Peyer's patch (tissue), 4 donors: ENCODE measurements at places on chromosomes 2 and 18. TPM values are rescaled to one million over a fixed set of nuclear protein-coding genes. Genes with fewer than 3 reads are reported as not detected.

GALNT13 gene
- 1.7 TPM for total RNA-seq

CAPN14 gene
- not detected for total RNA-seq

DNA sequence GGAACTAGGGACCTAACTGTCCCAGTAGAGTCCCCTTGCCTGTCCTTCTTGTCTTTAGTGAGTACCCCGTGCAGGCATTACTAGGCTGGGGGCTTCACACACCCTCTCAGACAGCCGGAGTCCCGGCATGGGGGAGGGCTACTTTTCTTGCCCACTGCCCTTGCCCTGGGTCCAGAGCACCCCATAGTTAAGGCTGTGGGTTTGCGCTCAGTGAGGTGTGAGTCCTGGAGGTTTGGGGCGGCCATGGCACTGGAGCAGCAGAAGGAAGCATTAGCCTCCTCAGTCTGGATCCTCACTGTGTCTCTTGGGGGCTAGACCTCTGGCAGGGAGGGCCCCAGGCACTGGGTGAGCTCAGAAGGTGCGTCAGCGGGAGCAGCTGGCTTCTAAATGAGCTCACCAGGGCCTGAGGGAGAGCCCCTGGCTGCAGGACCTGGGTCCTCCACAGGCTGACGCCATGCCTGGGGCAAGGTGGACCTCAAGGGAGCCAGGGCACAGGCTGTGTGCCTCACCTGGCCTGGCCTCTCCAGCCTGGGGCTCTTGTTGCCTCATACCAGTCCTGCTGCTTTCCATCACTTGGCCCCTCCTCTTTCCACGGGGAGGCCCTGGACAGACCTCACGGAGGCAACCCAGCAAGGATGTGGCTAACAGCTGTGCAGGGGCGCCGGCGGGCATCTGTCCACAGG, 27.4 kb downstream of the HS6ST1 start:
- no peak for DNase-seq

DNA sequence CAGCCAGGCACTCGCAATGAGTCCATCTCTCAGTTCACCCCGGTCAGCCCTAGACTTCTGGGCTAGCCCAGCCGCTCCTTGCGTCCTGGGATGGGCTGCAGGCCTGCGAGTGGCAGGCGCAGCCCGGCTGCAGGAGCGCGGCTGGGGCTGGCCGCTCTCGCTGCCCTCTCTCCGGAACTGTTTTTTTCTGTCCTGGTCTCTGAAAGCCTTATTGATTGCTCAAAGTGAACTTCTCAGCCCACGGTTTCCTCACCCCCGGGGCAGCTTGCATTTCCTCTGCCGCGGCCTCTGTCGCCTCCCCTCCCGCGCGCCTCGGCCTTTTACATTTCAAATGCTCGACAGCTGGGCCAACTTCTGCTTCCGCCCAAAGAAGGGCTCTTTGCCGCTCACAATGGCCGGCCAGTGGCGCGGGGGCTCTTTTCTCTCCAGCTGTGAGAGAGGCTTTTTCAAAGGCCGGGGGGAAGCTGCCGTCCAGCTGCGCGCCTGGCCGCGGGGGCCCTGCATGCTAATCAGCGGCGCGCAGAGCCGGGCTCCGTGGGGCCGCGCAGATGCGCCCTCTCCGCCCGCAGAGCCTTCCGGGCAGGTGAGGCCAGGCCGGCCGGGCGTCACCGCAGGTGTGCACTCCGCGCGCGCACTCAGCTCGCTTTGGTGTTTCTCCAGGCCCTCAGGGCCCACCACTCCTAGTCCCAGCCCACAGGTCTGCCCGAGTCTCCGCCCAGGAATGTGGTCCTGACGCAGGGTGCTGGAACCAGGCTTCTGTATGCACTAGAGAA, 513.8 kb downstream of the RNF144A start:
- DNase-seq: peak; percentile 32

- peak; percentile 77 for DNase-seq
Measured at GRCh38 chr2:31219131-31219969, 2.0 kb upstream of the CAPN14 start.

DNA sequence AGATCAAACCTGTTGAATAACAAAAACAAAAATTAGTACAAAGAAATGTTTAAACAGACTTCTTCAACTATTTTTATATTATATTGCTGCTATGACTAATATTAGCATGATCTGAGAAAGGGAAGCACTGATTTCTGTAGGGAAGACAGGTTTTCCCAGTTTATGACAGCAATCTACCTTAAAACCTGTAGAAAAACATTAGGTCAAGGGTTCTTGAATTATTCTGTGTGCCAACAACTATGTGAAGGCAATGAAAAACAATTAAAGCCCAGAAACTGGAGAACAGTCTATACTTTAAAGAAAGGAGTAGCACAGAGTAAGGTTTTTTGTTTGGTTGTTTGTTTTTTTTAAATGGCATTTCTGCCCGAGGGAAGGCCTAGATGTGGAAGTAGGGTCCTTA, 23.3 kb downstream of the PUM2 start:
- DNase-seq: no peak

DNA sequence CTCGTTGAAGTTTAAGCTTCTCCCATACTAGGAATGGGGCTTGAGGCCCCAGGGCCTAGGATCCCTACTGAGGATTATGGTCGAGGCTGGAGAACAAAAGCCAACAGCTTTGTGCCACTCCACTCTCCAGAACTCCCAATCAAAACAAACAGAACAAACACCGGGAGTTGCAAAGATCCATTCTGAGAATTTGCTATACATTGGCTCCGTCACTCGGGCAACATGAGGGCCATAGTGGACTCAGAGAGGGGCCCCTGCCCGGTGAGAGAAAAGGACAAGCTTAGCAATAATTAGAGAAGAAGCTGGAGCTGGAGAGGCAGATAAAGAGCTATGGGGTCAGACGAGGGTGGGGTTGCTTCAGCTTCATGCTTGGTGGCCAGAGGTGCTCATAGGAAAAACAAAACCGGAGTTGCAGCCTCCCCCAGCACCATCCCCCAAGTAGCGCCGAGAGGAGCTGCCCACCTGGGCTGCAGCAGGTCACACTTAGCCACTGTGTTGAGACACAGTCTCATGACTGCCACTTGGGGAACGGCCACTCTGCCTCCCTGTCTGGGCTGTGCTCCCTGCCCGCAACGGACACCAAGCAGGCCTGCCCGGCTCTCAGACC, 142.3 kb upstream of the HAAO start:
- DNase-seq: no peak

DNA sequence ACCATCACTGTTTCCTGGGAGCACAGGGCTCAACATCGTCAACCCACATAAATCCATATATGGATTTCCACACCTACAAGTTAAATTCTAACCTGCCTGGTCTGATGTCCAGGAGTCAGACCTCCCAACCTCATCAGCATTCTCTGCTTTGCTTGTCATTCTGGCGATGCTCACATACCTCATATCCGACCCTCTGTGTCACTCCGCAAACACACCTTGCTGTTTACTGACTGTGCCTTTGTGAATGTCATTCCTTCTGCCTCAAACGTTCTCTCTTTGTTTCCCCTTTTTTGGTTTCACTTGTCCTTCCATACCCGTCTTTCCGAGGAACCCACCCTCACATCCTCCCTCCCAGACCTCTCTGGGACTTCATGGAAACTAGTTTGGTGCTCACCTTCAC, 187.1 kb downstream of the ACTR3 start:
- no peak for DNase-seq

ATOH8 gene
- total RNA-seq: 18.1 TPM

GRCh38 chr2:16675781-16676180, 10.1 kb upstream of the CYRIA start:
- DNase-seq: no peak

DNA sequence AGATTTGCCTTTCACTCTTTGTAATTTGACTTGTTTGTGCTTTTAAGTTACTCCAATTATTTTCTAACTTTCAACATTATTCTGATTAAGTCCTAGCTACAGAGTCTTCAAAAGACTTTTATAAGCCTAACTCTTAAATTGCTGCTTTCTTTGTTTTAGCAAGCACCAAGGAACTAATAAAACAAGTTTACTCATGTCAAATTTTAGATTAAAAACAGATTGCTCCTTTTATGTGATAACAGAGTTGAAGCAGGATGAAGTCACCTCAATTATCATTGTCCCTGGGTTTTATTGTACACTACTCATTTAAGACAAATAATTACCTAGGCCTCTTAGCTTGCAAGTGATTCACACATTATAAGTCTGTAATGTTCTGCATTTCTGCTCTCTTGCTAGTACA, 678.4 kb downstream of the ERBB4 start:
- DNase-seq: no peak

DNA sequence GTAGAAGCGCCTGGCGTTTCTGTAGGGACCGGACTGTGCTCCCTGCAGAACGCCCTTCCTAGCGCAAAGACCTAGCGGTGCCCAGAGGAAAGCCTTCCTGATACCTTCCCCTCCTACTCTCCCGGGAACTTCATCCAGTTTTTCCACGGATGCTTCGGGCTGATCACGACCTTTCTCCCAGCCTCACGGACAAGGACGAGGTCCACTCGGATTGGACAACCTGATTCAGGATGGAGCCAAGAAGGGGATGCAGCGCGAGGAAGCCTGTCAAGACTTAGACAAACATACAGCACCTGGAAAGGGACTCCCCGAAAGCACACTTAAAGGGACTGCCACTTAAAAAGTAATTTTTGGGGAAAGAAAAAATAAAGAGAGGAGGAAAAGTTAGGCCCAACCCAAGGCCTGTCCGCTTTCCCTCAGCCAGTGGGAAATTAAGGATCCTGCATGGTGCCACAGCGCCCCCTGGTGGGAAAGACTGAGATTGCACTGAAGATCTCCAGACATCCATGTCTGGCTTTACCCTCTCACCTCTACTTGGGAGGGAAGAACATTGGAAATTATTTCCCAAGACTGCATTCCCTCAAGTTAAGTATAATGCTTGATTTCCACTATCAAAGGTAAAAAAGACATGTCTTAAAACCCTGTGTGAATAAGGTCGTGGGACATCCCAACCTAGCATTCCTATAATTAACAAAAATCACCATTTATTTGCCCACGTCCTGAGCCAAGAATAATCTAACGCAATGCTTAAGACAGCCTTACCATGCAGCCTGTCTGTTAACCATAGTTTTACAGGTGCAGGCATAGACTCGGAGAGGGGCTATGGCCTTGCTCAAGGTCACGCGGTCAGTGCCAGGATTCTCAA, 13.4 kb upstream of the COPS8 start:
- DNase-seq: peak; percentile 77

SMCHD1 gene
- total RNA-seq: 107 TPM

DNA sequence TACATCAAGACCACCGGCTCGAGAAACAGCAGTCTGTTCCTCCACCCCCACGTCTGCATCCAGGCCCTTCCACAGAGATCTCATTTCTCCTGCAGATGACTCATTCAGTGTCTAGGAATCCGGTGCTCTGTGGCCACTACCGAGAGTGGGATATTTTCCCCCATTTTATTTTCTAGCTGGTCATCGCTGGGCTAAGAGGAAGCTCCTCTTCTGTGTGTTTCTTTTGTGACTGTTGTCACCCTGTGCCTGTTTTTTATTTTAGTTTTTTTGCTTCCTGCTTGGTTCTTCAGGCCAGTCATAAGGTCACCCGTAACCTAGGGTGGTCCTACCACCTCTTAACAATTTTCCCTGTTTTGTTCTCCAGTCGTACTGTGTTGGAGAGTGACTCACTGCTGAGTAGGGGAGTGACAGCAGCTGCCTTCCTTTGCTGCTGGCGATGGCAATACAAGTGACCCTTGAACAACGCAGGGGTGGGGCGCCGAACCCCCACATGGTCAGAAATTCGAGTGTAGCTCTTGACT, 6.7 kb downstream of the RAMP1 start:
- peak; percentile 48 for DNase-seq

GKN1 gene
- total RNA-seq: not detected

TGFBRAP1 gene
- total RNA-seq: 26.1 TPM

- DNase-seq: no peak
Measured at GRCh38 chr2:170966648-170967396, 37.8 kb downstream of the GORASP2 start.

DNA sequence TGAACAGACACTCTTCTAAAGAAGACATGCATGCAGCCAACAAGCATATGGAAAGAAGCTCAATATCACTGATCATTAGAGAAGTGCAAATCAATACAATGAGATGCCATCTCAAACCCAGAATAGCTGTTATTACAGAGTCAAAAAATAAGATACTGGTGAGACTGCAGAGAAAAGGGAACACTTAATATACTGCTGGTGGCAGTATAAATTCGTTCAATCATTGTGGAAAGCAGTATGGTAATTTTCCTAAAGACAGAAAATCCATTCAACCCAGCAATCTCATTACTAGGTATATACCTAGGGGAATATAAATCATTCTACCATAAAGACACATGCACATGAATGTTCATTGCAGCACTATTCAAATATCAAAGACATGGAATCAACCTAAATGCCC, 116.6 kb upstream of the LTBP1 start:
- DNase-seq: no peak

STARD6 gene
- total RNA-seq: not detected

- no peak for DNase-seq
Measured at GRCh38 chr2:69244882-69245281, 142.1 kb downstream of the GFPT1 start.

GRCh38 chr2:204115137-204116056, 178.8 kb downstream of the ICOS start:
- DNase-seq: no peak

GRCh38 chr18:59870623-59871130, 29.1 kb upstream of the PMAIP1 start:
- no peak for DNase-seq

C2orf66 gene
- total RNA-seq: not detected

SLC16A14 gene
- not detected for total RNA-seq

- no peak for DNase-seq
Measured at GRCh38 chr2:42192652-42193566, 23.8 kb downstream of the EML4 start.

POTEE gene
- not detected for total RNA-seq

- no peak for DNase-seq
Measured at GRCh38 chr18:59040770-59041148, 98.9 kb upstream of the SEC11C start.

GRCh38 chr18:50286391-50287027, 983 bp downstream of the CXXC1 start:
- peak; percentile 72 for DNase-seq

DNA sequence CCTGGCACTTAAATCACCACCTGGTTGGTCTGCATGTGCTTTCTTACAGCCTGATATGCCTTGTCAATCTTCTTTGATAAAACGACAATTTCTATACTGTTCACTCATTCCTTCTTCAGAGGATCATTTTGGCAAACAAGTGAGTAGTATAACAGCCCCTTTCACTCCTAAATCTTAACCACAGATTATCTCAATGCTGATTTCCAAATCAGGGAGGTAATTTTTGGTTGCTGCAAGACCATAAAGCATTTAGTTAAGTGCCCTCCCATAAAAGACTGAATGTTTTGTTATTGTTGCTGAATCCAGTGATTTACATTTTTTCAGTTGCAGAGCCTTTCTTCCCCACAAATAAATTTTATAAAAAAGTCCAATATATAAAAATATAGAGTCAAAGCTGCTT, 129.2 kb upstream of the CYP26B1 start:
- DNase-seq: no peak

DNA sequence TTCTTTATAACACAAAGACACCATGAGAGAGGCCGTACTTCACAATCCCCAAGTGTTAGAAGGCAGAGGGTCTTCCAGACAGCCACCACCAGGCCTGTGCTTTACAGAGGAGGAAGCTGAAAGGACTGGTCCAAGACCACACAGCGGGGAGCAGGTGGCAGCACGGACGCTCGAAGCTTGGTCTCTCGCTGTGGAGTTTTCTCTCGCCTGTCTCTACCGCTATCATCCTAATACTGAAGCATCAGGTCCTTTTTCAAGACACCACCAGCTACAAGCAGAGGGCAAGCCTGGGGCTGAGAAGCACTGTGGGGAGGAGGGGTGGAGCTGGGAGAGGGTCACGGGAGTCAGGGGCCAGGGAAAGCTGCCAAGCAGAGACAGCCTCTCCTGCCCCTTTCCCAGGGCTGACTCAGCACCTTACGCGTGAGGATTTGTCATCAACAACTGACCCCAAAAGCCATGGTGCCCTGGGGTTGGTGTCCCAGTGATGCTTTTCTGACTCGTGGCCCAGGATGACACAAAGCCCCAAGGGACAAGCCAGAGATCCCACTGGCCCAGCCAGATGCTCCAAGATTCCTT, 31.9 kb upstream of the FOSL2 start:
- DNase-seq: no peak

AFTPH gene
- 79.0 TPM for total RNA-seq
